ENCODE measurements at places on chromosomes 2 and 18. TPM values are rescaled to one million over a fixed set of nuclear protein-coding genes. Genes with fewer than 3 reads are reported as not detected.

DNA sequence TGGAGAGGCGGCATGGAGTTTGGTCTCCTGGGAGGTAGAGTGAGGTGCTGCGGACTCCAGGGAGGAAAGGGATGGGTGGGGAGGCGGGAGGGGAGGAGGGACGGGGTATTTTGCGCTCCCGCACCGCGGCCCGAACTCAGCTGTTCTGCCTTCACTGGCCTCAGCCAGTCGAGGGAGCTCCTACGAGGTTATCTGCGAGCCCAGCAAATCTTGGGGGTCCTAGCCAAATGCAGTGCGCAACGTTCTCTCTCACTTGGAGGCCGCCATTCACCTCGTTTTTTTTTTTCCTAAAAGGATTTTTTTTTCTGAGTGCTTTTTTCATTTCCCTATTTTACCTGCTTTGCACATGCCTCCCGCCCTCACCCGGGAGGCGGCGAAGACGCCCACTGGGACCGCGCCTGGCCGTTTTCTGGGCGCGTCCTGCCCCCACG, 877 bp upstream of the BCL2L11 start:
- no peak for DNase-seq

GRCh38 chr2:238136820-238137537, 1.5 kb upstream of the KLHL30 start:
- peak; percentile 34 for DNase-seq

DNA sequence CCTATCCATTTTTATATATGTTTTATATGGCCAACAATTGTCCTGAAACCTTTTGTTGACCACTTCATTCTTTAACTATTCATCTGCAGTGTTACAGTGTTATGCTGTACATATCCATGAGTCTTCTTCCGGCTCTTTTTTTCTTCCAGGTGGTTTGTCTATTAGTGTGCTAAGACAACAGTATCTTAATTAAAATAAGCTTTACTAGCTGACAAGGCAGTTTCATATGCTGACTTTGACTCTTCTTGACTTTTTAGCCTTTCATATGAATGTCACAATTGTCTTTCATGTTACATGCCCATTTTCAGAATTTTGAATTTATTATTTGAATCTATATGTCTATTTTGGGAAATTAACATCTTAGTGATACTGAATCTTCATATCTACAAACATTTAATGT, 1249.0 kb downstream of the DPP10 start:
- no peak for DNase-seq

Gene ACTG2
- total RNA-seq = 0.89 TPM

GRCh38 chr18:62101321-62101721, 85.5 kb downstream of the PIGN start:
- DNase-seq = no peak

DNA sequence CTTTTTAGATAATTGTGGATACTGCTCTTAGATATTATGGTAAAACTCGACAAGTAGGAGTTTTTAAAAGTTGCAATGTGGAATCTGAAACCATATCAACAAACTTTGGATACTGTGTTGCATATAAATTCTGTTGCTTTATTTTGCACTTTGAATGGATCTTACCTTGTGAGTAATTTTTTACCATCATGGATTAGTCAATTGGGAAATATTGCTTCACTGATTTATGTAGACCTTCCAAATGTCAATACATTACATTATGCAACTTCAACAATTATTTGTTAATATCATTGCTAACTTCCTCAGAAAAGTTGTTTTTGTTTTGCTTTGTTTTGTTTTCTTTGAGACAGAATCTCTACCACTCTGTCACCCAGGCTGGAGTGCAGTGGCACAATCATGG, 102.0 kb upstream of the SLC38A11 start:
- no peak for DNase-seq

Gene AGAP1
- total RNA-seq = 8.7 TPM

Gene SLC9A2
- 0.05 TPM for total RNA-seq

GRCh38 chr2:219002395-219003266, 9.4 kb upstream of the CRYBA2 start:
- peak; percentile 13 for DNase-seq

- no peak for DNase-seq
Observed at GRCh38 chr2:100568989-100569388, 6.2 kb downstream of the PDCL3 start.

GRCh38 chr18:78770823-78771139, 208.8 kb upstream of the SALL3 start:
- DNase-seq = no peak
